Stimulated activated CD8-positive, alpha-beta memory T cell treated with anti-CD3 and anti-CD28 coated beads, Interleukin-15, amount 100 ng/mL, for 24 hours (primary cell): ENCODE measurements at places on chromosomes 1 and 21.
A peak's percentile ranks its signal among the peaks of the same experiment; 100 is the strongest.

GRCh38 chr1:184315254-184315653 is 71.6 kb upstream of the C1orf21 start:
- no peak for DNase-seq

DNA sequence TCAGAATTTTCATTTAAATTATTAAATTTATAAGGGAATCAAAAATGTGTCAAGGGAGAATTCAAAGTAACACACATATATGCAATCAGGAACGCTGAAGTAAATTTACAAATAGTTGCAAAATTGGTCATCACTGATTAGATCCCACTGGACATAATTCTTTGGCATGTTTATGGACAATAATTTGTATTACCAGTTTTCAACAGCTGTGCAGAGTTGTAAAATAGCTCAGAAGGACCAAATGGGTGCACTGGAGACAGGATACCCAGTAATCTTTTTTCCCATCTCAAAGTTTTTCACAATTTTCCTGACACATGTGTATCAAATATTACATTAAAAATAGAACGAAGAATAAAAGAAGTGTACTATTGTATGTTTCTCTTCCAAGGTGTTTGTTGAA is 4.1 kb upstream of the ANGPTL1 start:
- DNase-seq = no peak

DNA sequence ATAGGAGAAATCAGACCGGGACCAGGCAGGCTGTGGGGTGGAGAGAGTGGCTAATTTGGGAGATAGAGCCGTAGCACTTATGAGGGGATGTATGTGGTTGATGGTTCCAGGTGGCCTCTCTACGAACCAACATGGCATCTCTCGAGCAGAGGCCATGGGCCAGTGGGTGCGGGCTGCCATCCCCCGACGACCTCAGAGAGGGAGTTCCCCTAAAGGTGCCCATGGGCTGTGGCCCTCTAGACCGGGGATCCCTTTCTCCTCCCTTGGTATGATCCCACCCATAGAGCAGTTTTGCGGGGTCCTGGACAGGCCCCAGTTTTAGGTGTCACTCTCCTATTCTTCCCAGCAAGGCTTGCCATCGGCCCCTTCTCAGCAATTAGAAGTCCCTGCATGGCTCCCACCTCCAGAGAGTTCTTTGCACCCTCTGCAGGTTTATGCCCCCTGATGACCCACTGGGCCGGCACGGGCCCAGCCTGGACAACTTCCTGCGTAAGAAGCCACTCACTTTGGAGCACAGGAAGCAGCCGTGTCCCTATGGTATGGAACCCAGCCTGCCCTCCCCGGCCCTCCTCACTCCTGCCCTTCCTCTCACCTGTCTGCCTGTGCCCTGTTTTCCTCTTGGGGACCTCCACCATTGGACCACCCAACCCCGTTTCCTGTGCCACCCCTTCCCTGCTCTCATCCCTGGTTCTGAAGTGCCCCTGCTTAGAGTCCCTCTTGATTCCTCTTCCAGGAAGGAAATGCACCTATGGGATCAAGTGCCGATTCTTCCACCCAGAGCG is 7.8 kb downstream of the ZC3H12A start:
- no peak for DNase-seq

DNA sequence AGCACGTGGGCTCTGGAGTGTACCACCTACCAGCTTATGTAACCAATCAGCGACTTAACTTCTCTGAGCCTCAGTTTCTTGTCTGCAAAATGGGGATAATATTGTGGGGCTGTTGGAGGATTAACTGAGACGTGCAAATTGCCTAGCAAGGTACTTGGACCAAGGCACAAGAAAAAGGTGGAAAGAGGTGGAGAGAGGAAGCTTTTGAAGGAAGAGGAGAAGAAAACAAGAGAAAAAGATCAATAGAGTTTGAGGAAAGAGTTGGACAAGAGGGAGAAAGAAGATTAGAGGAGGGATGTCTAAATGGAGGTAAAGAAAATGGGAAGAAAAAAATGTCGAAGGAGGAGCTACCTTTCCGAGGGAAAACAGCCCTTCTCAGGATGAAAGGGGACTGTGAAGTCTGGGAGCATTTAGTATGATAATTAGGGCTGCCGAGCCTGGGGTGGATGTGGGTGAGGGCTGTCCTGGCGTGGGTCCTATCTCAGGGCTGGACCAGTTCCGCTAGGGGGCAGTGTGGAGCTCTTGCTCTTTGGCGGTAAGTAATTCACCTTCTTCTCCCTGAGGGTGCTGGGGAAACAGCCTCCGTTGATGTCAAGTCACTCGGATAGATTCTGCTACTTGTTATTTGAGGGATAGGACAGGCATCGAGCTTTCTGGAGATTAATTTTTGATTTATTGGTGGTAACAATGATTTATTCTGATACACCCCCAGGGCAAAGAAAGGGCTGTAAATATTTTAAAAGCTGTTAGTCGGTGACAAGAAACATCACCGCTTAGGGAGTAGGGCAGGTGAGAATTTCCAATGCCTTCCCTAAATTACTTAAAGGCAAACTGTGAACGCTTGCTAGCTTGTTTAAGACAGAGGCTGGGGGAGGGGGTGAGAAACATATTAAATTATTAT is 79.0 kb upstream of the NFASC start:
- DNase-seq = peak; percentile 76

DNA sequence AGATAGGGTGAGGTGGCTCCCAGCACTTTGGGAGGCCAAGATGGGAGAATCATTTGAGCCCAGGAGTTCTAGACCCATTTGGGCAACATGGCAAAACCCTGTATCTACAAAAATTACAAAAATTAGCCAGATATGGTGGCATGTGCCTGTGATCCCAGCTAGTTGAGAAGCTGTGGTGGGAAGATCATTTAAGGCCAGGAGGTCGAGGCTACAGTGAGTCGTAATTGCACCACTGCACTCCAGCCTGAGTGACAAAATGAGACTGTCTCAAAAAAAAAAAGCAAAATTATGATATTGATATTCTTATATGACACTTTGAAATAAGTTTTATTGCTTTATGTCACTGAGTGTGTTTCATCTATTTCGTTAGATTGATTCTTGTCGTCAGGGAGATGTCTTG is 7.4 kb downstream of the ACADM start:
- no peak for DNase-seq

DNA sequence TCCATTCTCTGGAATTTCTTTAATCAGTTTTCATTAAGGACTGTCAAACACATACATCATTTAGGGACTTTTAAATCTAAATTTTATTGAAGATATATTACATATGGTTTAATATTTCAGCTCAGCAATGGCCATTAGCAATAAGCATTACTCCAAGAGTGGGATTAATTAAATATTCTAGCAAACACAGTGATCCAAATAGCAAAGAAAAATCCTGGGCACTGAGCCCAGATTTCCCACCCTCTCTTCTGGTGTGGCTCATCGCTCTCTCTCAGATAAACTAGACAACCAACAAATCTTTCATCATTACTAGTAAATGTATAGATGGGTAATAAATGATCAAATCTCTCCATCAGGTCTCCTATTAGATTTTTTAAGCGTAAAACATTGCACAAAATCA is 53.5 kb upstream of the FOXD3 start:
- DNase-seq = no peak

GRCh38 chr1:217407534-217408001 is 223.3 kb downstream of the GPATCH2 start:
- DNase-seq = no peak

DNA sequence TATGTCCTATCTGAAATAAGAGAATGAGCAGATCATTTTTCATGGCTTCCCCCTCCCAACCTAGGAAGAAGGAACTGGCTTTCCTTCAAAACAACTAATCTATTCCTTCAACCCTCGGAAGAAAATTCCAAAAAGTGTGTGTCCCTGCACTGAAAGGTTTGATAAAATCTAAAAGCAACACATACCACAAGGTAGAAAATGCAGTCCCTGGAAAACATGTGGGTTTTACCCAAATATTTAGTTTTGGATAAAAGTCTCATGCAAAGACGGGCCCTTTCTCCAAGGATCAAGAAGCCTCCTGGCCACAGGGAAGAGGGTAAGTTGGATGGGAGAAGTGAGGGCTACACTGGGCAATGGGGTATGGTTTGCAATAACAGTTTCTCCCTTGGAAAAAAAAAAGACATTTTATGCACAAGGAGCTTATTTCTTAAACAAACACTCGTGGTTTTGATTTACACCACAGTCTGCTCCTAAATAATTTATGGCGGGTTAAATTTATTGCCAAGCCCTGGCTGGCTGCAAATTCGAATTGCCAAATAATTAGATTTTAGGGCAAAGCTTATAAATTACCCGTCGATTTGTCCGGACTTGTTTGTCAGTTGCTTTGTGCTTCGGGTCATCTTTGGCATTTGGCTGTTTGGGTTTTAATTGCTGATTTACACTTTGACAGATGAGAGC is 28.9 kb downstream of the ERI3 start:
- DNase-seq = no peak

DNA sequence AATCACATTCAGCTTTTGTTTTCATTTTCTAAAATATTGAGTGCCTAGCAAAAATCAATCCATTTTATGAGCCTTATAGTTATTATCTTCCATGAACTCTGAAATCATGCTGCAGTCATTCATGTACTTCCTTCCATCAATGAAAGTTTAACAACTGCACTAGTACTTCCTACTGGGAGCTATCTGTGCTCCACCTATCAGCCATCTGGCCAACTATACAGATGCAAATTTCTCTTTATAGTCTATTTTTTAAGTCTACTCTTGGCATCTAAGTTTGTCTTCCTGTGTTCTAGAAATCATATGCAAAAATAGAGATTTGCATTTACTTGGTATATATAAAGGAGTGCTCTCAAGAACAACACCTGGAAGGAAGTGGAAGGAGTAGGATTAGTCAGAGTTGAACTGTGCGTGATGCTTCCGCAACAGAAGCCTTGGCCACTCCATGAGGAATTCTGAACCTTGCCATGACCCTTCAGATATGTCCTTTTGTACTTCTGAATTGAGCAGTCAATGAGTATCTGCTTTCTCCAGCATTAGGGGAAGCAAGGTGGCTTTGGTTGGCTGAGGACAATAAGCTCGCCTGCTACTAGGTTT is 403.2 kb upstream of the ADAMTS5 start:
- DNase-seq = no peak

DNA sequence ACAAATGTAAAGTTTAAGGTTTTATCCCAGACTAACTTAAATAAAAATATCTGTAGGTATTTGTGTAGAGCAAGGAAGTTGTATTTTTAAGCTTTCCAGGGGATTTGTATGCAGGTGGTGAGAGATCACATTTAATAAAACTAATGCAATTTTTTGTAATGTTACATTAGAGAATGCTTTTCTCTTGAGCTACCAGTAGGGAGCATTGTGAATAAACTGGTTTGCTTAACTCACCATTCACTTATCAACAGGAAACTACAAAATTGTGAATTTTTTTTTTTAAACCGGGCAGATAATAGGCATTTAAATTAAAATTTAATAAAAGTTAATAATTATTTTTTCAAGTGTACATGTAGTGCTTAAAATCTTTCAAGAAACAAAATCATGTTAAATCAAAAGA is 78.6 kb downstream of the IVNS1ABP start:
- DNase-seq = no peak

DNA sequence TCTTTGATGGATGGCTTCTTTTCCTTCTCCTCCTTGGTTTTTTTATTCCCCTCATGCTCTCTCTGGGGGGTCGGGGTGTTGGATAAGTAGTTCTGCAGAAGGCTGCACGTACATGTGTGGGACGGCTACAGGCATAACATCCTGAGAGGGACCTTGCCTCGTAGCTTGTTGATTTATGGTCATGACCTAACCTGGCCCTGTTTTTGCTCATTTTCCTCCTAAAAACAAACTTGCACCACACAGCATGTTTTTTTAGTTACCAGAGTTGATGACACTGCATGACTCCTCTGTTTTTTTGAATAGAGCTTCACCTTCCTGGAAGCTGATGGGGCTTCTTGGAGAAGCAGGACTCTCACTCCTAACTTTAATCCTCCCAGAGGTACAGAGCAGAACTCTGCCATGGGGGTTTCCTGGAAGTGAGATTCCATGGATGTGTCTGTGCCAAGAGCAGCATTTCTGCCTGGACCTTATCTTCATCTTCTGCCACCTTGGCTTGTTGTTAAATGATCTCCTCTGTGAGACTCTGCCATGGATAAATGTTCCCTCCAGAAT is 114.7 kb downstream of the PAPPA2 start:
- DNase-seq = no peak

GRCh38 chr1:41353744-41354143 is 7.5 kb upstream of the FOXO6 start:
- DNase-seq = no peak

DNA sequence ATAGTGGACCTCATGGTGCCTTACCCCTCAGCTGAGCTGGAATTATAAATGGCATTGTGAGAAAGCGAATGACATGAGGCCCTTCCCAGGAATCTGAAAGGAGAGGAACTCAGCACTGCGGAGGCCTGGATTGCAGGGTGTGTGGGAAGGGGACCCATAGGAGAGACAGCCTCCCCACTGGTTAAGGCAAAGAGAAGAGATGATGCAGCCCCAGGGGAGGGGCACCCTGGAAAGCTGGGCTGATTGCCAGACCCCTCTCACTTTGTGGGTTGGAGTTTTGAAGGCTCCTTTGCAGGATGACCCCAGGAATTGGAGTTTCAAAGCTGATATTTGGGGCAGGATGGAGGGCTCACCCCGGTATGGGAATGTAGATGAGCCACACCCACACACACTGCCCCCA is 2.0 kb downstream of the NPPB start:
- no peak for DNase-seq

DNA sequence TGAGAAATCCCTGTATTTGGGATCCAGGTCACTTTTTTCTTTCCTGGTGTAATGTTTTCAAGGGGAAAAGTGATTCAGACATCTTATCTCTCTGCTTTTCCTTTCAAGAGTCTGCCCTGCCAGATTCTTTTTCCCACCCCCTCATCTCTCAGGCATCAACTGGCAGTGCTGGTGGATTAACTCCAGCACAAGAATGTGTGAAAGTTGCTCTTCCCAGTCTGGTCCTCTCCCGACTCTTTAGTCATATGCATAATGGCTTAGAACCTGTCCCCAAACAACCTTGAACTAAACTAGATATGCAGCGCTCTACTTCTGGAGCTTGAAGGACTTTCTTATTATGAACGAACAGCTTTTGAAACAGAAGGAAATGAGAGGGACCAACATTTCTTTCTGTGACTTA is 88.5 kb downstream of the SLC44A5 start:
- DNase-seq = no peak

DNA sequence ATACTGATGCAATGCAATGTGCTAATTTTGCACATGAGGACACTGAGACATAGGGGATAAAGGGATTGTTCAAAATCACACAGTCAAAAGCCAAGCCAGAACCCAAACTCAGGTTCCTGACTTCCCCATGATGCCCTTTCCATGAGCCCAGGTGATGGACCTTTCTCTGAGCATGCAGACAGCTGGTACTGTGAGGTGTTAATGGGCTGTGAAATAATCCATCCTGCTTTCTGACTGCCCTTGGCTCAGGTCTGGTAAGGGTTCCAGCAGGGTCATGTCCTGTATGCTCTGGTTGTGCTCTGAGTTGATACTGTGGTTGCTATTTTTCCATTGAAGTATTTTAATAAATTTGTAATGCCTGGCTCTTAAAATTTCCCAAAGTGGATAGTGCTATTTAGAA is 50.0 kb downstream of the CNIH3 start:
- no peak for DNase-seq
